ENCODE measurements at places on chromosomes 3 and 15.

DNA sequence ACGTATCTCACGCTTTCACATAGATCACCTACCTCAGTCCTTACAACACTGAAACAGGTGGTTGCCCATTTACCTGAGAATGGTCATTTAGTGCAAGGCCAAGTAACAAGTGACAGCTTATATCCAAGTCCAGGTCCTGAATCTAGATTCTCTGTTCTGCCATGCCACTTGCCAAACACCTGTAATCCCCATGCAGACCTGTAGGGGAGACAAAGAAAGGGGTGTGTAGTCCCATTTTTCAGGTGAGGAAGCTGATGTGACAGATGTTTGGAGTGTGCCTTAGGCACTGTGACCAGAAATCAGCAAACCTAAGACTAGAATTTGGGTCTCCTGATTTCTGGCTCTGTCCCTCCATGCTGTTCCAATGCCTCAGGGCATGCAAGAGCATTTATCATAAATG, 12.7 kb downstream of the ZNF35 start:
- no peak for DNase-seq

DNA sequence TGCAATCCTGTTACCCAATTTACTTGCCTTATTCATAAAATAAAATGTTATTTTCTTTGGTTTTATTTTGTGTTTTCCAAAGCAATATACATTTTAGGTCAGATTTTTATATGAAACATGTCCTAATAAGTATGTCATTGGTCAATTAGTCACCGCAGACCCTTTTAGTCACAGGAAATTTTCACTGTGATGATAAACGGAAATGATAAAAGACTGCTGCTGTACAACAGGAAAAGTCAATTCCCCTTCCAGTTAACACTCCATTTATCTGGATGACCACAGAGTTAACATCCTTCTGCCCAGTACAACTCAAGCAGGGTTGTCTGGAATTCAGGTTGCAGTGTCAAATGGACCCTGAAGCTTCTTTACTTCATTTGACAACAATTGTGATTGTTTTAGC, 175.2 kb downstream of the LSAMP start:
- DNase-seq, result no peak

DNA sequence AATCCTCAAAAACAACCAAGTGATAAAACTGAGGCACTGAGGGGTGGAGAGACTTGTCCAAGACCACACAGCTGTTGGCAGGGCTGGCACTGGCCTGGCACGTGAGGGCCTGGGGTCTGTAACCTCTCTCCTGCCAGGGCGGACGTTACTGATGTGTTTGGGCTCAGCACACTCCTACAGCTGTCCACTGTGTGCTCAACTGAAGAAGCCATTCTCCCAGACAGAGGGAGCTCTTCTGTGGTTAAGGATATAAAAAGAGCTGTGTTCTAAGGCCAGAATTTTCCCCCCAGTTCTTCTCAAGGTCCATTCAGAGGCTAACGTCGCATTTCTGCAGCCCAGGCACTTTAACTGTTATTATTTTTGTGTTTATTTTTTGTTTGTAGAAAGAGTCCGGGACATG, 429.0 kb upstream of the ATP11B start:
- DNase-seq, result peak; percentile 75

DNA sequence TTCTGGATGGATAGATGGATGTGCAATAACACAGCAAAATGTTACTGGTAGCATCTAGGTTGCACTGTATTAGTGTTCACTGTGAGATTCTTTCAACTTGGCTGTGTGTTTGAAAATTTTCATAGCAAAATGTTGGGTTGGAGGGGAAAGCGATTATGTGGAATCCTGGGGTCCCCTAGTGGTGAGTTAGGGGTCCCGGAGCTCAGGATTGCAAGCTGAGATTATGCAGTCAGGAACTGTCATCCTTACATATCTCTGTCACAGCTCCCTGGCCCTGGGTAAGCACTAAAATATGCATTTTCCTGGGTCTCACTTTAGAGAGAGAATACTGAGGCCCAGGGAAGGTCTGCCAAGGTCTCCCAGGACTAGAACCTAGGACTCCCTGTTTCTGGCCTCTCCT, 77.2 kb downstream of the CEMIP start:
- no peak for DNase-seq

- no peak for DNase-seq
Observed at GRCh38 chr15:81111018-81111417, 23.1 kb upstream of the CFAP161 start.

- no peak for DNase-seq
Observed at GRCh38 chr3:122773944-122774509, 19.6 kb downstream of the HSPBAP1 start.

DNA sequence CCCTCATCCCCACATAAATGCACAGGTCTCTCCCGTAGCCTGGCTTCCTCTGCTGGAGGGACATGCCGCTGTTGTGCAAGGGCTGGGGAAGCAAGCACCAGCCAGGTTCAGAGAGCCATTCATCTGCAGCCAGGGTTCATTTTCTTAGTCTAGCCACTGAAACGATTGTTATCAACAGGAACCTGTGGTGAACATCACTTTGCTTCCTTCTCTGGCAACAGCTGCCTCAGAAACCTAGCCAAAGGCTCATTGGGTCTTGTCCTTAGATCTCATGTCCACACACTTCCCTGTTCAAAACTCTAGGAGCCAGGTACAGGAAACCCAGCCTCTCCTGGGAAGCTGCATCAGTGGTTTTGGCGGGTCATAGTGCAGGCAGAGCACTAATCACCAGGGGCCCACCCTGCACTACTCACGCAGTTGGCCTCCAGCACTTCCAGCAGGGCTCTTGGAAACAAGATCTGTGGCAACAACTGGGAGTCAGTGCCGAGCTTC, 47.0 kb downstream of the OXNAD1 start:
- no peak for DNase-seq

- no peak for DNase-seq
Observed at GRCh38 chr15:62453981-62454380, 288.9 kb upstream of the C2CD4B start.

- DNase-seq, result no peak
Observed at GRCh38 chr3:48493203-48493501, 10.8 kb downstream of the SHISA5 start.

- DNase-seq, result no peak
Observed at GRCh38 chr15:95799286-95800200, 531.0 kb upstream of the NR2F2 start.

DNA sequence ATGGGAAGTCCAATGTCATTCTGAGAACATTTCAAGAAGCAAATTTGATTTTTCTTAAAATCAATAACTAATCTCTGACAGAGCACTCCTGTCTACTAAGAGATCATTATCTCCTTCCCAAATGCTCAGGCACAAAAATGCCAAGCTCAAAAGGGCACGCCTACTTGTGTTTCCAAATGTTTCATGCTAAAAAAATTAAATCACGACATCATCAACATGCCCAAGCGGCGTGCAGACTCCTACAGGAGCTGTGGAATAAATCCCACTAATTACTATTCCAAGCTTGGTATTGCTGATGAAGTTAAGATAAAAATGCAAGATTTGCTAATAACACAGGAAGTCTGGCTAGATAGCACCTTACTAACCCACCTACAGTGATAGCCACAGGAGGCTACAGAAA, 140.8 kb downstream of the OSBPL10 start:
- no peak for DNase-seq

DNA sequence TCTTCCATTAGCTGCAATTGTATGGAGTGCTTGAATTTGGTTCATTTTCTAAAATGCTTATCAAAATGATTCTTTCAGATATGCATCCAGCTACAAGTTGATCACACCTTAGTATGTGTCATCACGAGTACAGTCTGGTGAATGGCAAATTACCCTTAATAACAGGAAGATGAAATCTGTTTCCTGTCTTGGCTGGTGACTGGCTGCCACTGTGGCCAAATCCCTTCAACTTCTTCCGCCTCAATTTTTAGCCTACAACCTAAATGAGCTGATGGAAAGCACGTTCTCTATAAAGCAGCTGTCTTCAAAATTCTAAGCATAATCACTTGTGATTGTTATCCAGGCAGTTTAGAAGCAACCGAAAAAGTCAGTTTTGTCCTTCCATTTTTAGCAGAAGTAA, 387.1 kb upstream of the NECTIN3 start:
- no peak for DNase-seq

- DNase-seq, result no peak
Observed at GRCh38 chr3:135891121-135891520, 74.4 kb upstream of the PPP2R3A start.

DNA sequence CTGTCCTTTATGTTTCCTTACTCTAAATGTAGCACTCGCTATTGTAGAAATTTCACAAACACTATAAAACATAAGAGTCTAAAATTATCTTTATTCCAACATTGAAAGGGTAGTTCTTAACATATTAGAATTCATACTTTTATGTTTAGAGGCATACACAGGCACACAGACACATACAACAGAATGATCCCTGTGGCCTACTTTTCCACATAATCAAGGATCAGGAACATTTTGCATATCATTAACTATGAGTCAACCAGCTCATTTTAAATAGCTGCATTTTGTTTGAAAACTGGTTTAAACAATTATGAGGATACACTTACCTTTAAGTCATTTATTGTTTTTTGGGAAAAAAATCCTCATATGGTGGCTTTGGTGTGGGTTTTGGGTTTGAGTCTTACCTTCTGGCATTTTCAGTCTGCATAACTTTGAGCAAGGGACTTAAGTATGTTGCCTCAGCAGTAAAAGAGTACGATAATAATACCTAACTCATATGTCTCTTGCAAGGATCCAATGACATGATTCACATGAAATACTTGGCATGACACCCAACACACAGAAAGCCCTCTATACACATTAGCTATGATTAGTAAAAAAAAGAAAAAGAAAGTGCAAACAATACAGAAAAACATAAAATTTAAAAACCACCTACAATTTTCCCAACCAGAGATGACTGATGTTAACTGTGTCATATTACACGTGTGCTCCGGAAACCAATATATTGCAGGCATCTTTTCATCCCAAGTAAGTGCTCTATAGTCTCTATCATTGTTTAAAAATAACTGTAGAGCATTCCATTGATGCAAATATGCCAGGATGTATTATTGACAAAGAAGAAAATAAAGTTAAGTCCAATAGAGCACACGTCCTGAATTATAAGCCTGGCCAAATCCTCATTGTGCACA, 213.1 kb upstream of the ADAMTS9 start:
- no peak for DNase-seq

DNA sequence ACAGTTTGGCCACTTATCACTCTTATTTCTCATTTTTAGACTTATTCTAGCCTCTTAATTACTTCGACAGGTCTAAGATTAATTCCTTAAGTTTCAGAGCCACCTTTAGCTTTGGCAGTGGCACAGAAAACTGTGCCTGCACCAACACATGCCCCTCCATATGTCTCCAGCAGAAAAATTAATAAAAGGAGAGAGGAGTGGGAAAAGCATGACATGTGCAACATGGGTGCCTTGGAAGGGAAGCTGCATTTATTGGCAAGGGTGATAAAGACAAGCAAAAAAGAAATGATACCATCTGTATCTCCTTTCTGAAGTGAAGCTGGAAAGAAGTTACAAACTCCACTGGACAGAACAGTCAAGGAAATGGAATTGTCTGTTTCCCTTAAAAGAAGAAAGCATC, 121.7 kb upstream of the CFAP20DC start:
- DNase-seq, result no peak

DNA sequence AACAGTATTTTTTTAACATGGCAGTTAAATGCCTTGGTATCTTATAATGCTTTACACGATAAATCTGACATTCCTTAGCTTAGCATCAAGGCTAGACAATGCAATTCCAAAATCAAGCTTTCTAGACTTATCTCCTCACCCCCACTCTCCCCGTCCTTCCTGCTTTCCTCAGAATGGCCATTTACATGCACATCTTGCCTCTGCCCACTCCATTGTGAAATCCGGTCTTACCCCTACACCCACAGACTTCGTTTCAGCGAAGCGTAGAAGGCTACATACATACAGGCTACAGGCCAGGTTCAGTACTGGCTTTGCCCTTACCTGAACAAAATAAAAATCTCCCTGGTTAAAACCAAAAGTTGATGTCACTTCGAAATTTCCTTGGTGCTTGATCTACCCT, 58.6 kb upstream of the SLC12A8 start:
- no peak for DNase-seq

DNA sequence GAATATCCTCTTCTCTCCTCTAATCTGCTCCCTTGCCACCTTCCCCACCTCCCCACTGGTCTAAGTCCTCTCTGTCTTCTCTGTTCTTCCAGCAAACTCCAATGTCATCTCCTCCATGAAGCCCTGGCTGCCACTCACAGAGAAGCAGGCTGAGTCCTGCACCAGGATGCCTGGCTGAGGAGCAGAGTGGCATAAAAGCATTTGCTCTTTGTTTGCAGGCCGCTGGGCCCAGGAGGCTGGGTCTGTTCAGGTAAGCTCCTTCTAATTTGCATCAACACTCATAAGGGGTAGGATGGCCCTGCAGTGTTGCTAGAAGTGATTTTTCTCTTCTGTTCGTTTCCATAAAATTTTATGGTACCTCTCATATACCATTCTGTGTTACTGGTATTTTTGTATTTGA, 43.2 kb upstream of the KLHL25 start:
- no peak for DNase-seq

GRCh38 chr15:38411902-38412301, 42.0 kb upstream of the FAM98B start:
- no peak for DNase-seq

DNA sequence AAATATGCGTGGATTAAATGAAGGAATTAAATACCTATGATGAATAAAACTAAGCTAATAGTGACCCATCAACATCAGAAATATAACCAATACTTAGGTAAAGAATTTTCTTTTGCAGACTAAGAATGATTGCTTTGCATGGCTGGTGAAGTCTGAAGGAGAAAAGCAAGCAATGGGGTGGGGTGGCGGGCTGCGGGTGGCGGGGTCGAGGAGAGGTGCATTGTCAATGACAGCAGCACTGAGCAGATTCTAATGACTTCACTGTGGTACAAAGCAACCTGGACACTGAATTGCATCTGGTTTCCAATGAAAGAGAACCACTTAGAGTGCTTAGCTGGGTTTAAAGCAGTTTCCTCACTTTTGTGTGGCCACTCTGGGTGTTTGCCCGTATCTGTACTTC, 171.5 kb upstream of the IL12A start:
- no peak for DNase-seq

DNA sequence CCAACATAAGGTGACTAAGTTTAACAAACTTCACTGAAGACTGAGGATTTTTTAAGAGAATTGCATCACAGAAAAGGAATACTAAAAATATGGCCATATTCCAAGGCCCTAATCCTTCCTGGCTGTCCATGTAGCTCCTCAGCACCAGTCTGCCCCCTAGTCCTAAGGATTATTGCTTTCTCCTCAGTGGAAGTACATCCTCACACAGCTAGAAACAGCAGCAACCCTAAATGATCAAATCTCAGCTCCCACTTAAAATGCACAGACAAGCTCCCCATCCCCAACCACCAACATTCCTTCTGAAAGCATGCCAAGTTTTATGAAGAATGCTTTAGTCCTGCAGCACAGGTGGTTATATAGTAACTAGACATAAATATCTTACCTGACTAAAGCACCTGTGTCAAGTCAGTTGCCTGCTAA, 14.7 kb downstream of the ST3GAL6 start:
- no peak for DNase-seq

All from SHP77 treated with DMSO at 0.1 percent for 48 hours (cell line).